ENCODE measurements at places on chromosomes 4 and X.

DNA sequence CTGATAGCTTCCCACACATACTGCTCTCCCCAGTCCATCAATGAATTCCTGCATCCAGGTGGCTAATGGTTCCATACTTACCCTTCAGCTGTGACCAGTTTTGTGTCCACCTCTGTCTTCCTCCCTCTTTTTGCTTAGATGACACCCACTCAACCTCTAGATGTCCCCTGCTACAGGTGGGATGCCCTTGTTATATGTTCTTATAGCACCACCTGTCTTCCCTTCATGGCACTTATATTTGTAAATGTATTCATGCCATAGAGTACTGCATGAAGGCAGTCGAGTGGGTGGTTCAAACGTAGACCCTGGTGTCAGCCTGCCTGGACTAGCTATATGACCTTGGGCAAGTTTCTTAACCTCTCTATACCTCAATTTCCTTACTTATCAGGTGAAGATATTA lies 6.5 kb upstream of the USP46 start:
- no peak for DNase-seq

- DNase-seq, result no peak
These were observed 34.3 kb downstream of the PAPSS1 start for GRCh38 chr4:107685740-107686139.

- no peak for DNase-seq
These were observed 216.7 kb downstream of the IL13RA2 start for GRCh38 chrX:114800719-114801118.

DNA sequence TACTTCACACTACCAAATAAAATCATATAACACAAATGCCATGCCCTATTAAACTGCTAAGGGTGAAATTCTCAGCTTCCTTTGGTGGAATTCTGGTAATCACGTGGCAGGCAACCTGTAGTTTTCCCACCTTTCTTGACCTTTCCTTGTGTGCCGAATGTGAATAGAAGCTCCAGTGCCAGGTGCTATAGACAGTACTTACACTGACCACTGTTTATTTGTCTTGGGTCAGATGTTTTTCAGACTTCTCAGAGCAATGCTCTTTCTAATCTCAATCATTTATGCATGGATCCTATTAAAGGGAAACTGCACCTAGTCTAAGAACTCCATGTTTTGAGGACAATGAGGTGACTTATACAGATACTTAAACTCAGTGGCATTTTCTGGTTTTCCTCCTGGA lies 296.8 kb upstream of the DIAPH2 start:
- DNase-seq, result no peak

DNA sequence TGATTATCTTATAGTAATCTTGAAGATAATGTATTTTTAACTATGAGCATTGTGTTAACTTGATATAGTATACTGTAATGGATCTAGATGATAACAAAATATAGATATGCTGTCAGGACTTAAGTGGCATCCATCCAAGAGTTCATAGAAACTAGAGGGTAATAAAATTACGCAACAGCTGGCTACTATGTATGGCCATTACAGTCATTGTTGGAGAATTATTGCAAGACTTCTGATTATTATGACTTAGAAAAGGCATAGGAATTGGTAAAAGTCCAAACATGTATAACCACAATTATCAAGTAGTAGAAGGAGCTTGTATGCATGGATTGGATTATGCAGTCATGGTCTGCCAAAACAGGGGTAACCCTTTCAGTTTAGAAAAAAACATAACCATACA lies 9.5 kb downstream of the OGT start:
- no peak for DNase-seq

DNA sequence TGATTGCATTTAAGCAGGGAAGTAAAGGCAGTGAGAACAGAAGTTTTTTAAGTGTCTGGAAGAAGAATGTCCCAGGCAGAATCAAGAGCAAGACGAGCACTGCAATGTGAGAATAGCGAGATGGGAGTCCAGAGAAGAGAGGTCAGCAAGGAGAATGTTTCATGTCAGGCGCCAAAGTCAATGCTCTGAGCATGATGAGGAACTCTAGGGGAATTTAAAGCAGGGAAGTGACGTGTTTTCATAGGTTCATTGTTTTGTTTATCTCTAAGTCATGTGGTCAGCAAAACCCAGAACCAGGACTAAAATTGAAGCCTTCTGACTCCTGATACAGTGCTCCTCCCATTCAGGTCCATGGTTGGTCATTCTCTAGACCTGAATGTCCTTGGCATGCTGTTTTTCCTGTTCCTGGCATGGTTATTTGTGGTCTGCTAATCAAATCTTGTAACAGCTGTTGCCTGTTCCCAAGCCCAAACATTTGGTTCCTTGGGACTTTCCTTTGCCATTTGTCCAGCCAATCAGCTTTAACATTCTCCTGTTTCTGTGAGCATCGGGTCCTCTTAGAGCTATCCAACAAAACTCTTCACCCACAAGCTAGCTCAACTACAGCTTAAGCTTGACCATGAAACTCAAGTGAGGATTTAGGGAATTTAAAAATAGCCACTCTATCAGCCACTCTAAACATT lies 37.7 kb downstream of the PTCHD1 start:
- no peak for DNase-seq

GRCh38 chr4:128347930-128348660 lies 60.5 kb upstream of the PGRMC2 start:
- DNase-seq, result no peak

DNA sequence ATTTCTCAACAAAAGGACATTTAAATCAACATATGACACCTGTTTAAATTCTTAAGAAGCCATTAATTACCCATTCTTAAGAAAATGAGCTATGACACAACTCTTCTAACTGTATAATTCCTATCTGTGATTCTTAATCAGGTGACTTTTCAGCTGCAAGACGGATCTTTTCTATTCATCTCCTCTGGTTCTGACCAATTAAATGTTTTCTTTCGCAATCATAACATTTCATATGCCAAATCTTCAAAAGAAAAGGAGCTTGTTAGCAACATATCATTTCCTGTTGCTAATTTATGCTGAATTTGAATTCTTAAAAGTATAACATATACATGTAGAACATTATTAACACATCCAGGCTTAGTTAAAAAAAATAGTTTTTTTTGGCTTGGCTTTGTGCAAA lies 62.5 kb downstream of the SEL1L3 start:
- DNase-seq, result no peak

- DNase-seq, result no peak
These were observed 389.7 kb upstream of the NR3C2 start for GRCh38 chr4:148831945-148832344.

DNA sequence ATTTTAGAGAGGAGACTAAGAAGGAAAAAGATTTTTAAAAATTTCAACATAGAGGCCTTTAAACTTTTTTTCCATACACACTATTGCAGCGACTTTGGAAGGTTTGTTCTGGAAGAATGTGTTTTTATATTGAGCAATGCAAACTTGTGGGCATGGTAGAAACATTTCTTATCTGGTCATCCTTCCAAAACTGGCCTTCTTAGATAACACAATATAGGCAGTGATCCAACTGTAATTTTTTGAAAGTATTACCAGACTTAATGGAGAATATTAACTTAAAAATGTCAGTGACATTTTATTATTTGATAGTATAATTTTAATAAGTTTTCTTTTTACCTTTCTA lies 25.6 kb downstream of the FHDC1 start:
- DNase-seq, result no peak

DNA sequence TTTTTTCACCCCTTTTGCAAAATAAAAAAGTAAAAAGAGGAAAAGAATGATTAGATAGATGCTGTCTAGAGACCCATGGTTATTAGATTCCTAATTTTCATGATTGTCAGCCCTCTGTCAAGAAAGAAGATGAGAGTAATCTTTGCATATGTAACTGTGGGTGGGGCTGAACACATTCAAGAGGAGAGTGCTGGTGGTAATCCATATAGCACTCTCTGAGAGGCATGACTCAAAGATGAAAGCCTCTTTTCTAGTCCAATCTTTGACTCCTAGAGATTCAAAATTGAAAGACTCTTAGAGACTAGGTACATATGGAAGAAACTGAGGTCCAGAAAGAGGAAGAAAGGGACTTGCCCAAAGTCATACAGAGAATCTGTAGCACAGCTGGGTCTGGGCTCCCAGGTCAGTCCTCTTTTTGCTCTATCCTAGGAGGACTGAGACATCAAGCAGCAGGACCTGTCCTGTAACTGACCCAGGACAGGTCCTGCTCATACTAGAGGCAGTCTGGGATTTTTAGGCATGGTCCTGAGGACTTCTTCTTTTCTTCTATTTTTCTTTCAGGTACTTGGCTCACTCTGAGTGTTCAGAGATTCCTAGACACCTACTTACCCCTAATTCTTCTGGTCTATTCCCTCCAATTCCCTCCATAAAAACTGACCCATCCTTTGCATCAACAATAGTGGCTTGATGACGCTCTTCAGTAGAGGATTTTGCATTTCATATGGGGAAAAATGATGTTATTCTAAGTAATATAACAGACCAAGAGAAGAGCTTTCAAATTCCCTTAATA lies 23.8 kb downstream of the VSIG4 start:
- DNase-seq, result no peak

- no peak for DNase-seq
These were observed 100.5 kb downstream of the GPR143 start for GRCh38 chrX:9665113-9665512.

- DNase-seq, result no peak
These were observed 1.3 kb downstream of the QDPR start for GRCh38 chr4:17510582-17510981.

GRCh38 chr4:24137671-24138601 lies 248.1 kb upstream of the PPARGC1A start:
- DNase-seq, result no peak

- no peak for DNase-seq
These were observed 907.8 kb downstream of the STPG2 start for GRCh38 chr4:97235521-97235920.

All from activated T-cell treated with anti-CD3 and anti-CD28 coated beads for 1 hour (primary cell).